Stimulated activated CD8-positive, alpha-beta memory T cell treated with anti-CD3 and anti-CD28 coated beads, Interleukin-7, amount 100 ng/mL, for 1 hour (primary cell): ENCODE measurements at places on chromosomes 13 and 19.

DNA sequence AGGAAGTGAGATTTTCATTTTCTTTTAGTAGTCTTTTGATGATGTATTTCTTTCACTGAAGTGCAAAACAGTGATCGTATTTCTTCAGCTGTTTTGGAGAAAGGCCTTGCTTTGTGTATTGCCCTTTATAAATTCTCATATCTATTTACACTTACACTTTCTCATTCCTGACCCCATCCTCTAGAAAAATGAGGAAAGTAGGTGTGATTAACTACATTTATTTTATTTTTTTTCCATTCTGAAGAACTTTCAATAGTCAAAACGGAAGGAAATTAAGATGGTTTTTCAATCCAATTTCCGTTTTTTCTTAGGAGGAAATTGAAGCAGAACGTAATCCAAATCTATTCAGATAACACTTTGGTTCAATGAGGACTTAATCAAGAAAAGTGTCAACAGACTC lies 188.1 kb downstream of the SLITRK5 start:
- DNase-seq: no peak

- peak; percentile 71 for DNase-seq
Observed at GRCh38 chr19:47210689-47211316, 20.2 kb downstream of the BBC3 start.

- DNase-seq: no peak
Observed at GRCh38 chr13:56924401-56924800, 216.3 kb upstream of the PRR20A start.

- DNase-seq: no peak
Observed at GRCh38 chr19:11767633-11768133, 883 bp downstream of the ZNF441 start.

- DNase-seq: no peak
Observed at GRCh38 chr13:48902368-48902767, 73.3 kb upstream of the FNDC3A start.

DNA sequence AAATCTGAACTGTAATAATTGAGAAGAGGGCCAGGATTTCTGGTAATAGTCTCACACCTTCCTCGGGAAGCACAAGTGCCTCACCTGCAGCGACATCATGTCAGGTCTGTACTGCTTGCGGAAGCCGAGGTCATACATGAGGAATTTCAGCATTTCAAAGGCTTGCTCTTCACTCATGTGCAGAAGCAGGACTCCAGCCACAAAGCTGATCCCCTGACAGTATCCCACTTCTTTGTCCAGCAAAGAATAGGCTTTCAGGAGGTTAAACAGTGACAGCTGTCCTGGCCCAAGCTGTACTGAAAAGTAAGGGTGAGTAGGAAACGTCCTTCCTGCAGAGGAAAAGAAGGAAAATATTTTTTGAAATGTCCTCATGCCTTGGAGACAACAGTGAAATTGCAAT lies 182.7 kb downstream of the TBC1D4 start:
- DNase-seq: no peak

DNA sequence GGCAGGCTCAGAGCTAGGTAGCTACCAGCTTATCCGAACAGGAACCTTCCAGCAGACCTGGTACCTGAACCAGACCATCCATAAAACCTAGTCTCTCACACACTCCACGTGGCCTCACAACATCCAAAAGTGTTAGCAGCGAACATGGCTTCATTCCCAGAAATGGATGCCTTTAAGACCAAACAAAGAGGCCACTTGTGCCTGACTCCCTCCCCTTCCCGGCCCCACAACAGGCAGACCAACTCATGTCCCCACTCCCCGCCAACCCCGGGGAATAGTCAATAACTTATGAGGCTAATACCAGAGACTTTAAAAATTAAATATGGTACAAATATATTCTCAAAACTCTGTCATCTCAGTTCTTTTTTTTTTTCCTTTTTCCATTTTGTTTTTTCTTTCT lies 46.2 kb downstream of the ZNF557 start:
- DNase-seq: no peak
